ENCODE measurements at places on chromosomes 3 and 15.

DNA sequence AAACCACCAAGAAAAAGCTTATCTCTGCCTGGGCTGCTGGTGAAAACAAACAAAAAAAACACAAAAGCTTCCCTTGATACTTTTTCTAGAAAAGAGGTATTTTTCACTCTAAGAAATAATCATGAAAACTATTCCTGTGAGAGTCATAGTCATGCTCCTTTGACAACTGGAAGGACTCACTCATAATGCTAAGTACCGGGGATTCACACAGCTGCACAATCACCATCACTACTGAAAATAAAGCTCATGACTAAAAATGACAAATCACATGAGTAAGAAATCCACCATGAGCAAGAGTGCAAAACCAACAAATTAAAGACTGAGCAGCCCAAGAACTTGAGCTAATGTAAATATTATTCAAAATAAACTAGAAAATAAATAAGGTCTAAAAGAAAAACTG, 10.6 kb upstream of the POU1F1 start:
- DNase-seq = no peak

GRCh38 chr3:38046821-38047220, 7.8 kb downstream of the DLEC1 start:
- no peak for DNase-seq

DNA sequence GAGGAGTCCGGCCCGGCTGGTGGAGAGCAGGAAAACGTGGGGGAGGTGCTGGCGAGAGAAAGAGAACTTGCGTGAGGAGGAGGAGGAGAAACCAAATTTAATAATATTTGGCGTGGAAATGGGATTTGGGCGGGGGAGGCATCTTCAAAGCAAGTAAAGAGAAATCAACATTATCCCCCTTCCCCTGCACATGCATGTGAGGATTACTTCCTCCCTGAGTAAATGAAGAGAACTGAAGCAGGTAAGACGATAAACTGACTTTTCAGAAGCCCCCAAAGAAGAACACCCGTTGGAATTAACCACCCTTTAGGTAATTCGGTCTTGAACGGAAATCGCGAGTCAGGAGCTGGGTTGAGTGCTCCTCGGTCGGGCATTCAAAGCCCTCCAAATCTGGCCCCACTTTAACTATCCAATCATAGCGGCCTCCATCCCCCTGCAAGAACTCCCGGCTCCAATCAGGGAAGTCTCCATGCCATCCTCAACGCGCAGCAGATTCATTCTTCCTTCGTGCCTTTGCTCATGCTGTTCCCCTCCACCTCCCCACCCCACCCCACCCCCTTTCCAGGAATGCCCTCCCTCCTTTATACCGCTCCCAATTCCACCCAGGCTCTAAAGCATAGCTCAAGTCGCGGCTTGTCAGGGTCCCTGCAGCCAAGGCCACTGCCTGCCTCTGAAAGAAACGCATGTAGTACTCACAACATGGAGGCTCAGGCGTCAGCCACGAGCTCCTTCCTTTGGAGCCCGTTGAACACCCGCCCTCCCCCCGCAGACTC, 545 bp upstream of the RFX7 start:
- peak; percentile 71 for DNase-seq

DNA sequence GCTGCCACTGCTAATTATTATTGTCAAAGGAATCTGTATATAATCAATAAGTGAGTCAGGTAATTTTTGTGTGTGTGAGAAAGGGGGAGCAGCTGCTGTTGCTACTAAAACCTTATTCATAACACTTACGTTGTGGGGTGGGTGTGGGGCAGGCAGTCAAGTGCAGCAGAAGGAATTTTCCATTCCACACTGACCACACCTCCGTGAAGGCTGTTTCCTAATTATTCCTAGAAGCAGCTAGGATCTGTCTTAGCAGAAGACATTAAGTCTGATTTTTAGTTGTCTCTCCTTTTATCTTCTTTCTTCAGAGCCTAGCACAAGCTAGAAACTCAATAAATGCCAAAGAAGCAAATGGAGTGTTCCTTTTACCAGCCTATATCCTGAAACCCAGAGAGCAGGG, 4.0 kb upstream of the U2SURP start:
- no peak for DNase-seq

- no peak for DNase-seq
These were observed 53.7 kb upstream of the MAGI1 start for GRCh38 chr3:66092175-66092995.

GRCh38 chr3:108006077-108006771, 84.6 kb downstream of the CD47 start:
- no peak for DNase-seq

DNA sequence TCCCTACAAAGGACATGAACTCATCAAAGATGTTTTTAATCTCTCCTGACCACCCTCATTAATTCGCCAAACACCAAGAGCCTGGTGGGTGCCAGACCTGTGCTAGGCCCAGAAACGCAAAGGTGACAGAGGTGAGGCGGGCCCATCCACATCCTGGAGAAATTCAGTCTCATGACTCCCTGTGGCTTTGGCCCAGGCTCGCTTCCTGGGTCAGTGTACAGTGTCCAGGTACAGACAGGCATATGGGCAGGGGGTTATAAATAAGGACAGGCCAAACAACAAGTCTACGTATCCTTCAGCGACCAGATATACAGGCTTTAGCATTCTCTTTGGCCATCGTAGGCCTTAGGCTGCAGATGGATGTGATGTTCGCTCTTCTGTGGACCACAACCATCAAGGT, 945 bp upstream of the PLA2G4F start:
- no peak for DNase-seq

- DNase-seq = no peak
These were observed 132.5 kb downstream of the EPHB1 start for GRCh38 chr3:134927599-134927998.

GRCh38 chr15:101346928-101347327, 51.9 kb upstream of the SNRPA1 start:
- DNase-seq = no peak

DNA sequence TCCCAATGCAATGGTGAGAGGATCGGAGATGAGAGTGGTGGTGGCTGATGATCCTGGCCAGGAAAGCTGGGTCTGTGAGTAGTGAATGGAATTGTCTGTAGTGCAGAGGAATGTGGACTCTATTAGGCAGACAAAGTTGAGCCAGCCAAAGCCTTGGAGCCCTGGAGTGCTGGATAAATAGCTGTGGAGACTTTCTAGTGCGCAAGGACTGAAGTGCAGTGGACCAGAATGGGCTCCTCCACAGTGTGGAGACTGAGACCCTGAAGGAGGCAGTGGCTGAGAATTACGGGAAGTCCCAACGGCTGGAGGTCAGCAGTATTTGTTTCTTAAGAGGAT, 874 bp downstream of the ZNF662 start:
- DNase-seq = no peak

- DNase-seq = no peak
These were observed 383.7 kb upstream of the PPP2R3A start for GRCh38 chr3:135581806-135582205.

- DNase-seq = no peak
These were observed 281.6 kb downstream of the CNTN6 start for GRCh38 chr3:1374471-1374870.

- DNase-seq = no peak
These were observed 664 bp downstream of the PPCDC start for GRCh38 chr15:75023872-75024636.

GRCh38 chr3:75171630-75172230, 492.4 kb upstream of the FRG2C start:
- DNase-seq = no peak

DNA sequence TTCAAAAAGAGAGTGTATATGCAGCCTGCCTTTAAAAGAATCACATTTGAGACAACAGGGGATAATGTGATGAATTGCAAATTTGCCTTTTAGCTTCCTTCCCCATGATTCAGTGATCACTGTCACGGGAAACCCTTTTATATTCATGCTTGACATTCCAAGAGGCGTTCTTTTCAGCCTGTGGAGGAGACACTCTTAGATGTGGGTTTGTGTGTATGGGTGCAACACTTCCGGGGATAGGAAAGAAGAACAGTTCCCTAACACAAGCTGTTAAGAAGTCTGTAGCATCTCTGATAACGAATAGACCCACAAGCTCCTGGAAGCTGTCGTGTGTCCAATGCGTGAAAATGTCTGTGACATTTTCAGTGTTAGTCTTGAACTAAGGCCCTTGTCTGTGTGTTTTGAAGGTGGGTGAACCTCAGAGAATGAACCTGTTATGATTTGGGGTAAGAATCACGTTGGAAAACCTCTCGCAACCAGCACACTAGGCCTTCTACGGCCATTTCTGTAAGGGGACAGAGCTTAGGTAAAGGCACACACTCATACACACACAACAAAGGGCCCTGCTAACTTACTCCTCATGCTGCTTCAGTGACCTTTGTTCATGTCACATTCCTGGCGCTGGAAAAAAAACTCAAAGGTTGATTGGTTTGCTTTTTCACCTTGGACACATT, 229.2 kb upstream of the ST8SIA2 start:
- no peak for DNase-seq

DNA sequence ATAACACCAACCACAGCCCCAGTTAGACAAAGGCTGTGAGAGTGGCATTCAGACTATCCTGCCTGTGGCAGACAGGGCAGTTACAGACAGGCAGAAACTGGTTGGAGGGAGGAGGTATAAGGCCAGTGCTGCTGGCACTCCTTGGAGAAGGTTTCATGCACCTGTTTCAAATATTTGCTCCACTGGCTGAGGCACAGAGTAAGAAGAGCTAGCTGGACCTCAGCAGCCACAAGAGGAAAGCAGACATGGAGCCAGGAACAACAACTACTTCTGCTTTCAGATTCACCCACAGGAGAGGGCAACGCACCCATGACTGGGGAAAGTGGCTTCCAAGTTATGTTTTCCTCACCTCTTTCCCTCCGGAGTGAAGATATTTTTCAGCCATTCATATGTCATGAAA, 11.5 kb upstream of the PRKAR2A start:
- no peak for DNase-seq

DNA sequence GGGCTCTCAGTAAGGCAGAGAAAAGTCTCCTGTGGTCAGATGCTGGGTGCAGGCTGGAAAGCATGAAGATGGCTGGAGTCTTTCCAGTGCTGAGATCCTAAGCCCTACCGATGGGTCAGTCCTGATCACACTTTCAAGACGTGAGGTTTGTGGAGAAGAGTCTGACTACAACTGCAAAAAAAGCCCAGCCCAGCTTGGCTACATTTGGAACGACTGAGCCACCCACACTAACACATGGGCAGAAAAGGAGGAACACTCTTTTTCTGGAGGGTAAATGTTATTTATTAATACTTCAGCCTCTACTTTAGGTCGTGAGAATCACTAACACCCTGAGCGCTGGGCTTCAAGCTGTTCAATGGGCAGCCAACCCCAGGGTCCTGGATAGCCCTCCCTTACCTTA, 22.0 kb upstream of the C3orf22 start:
- DNase-seq = no peak

GRCh38 chr3:119314821-119315220, 20.6 kb downstream of the ARHGAP31 start:
- DNase-seq = no peak

DNA sequence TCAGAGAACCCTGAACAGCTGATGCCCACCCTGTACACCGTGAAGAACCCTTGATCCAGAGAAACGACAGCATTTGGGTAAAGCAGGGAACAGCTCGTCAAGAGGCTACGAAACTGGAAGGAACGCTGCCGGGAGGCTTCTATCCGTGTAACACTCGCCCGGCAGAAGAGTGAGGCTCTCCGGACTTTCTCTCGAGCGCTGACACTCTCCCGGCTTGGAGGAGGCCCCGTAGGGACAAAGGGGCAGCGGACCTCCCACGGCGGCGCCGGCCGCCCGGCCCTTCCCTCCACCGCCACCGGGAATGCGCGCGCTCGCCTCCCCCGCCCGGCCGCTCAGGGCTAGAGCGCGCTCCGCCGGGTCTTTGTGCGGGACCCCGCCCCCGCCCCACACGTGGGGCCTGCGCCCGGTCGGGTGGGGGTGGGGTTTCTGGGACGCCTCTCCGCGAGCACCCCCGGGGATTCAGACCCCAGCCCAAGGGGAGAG, 1.7 kb downstream of the HYAL2 start:
- no peak for DNase-seq

- no peak for DNase-seq
These were observed 56.2 kb downstream of the ROBO2 start for GRCh38 chr3:77096145-77096544.

GRCh38 chr15:30650012-30650929, 24.3 kb downstream of the ARHGAP11B start:
- no peak for DNase-seq

DNA sequence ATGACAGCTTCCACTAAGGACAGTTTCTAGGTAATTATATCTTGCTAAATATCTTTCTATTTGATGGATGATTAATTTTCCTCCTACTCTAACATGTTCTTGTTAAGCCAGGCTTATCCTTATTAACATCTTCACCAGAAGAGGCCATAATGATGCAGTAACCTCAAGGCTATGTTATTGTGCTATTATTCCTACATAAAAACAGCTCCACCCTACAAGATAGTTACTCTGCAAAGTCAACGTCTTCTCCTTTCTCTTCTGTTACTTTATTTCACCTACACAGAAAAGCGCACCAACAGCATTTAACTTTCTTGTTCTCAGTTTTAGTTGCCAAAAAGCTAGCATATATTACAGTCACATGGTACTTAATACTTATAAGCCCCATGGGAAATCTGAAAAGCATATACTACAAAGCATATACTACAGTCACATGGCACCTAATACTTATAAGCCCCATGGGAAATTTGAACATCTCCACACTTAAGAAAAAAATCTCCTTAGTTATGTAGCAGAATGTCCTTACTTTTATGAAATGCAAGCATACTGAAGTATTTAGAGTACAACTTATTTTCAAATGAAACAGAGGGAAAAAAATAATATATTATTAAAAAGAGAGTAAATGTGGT, 13.4 kb downstream of the ADAM10 start:
- DNase-seq = no peak

DNA sequence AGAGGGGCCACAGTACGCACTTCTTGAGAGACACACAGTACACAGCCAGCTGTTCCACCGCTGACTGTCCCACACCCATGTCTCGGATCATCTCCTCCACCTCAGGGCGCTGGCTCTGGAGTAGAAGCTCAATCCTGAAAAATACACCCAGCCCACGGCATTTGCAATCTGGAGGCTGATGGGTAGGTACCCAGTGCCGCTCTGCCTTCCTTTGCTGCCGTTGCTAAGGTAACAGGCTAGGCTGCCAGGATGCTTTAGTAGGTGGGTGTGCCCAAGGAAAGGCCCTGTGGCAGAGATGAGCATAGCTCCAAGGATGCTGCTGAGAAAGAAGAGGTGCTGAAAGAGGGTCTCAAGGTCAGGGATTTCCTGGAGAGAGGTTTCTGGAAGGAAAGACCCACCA, 14.6 kb downstream of the TRAIP start:
- DNase-seq = no peak

- no peak for DNase-seq
These were observed 17.1 kb upstream of the RFC4 start for GRCh38 chr3:186823386-186823785.

GRCh38 chr3:47273564-47273963, 9.0 kb downstream of the KIF9 start:
- no peak for DNase-seq

Measured in HS-27A (cell line).